Cardiac fibroblast (primary cell): ENCODE measurements at places on chromosomes 7 and 10.
A peak's percentile ranks its signal among the peaks of the same experiment; 100 is the strongest.

GRCh38 chr7:47568547-47568946 is 13.4 kb downstream of the TNS3 start:
- DNase-seq = no peak

DNA sequence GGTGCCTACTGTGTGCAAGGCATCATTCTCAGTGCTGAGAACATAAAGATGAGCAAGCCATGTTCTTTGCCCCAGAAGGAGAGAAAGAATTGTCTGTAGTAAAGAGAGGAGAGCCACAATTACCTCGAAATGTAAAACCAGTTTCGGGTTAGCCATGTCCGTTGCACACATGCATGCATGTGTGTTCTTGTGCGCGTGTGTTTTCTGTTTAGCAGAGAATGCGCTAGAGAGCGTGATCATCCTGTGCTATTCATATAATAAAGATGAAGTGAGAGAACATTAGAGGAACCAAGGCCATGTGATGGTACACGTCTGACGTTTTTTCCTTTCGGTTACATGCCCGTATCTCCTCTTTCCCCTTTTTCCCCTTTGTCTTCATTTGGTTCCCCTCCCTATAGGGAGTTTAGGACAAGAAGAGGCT is 158.2 kb downstream of the CELF2 start:
- no peak for DNase-seq

DNA sequence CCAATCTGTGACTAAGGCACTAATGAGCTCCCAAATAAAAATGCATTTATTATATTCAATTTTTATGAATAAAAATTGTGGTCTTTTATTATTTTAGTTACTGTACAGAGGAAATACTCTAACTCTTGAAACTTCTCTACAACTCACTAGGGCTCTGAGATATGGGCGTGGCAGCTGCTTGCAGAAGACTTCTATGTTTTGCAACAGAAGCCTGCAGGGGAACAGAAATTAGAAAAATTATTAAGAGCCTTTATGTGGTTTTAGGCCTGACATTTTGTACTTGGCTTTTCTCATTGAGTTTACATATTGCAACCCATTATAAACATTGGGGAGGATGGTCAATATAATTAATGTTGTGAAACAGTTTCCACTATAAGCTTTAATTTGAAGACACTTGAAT is 581.4 kb downstream of the TNS3 start:
- no peak for DNase-seq

- no peak for DNase-seq
Observed at GRCh38 chr7:30533886-30534285, 29.3 kb upstream of the GGCT start.

- DNase-seq = peak; percentile 62
Observed at GRCh38 chr7:37916673-37917660, at the start of gene SFRP4. TSS of gene SFRP4 (minus strand) at chr7:37916817. CDS start at chr7:37916537, 280 bp downstream.

DNA sequence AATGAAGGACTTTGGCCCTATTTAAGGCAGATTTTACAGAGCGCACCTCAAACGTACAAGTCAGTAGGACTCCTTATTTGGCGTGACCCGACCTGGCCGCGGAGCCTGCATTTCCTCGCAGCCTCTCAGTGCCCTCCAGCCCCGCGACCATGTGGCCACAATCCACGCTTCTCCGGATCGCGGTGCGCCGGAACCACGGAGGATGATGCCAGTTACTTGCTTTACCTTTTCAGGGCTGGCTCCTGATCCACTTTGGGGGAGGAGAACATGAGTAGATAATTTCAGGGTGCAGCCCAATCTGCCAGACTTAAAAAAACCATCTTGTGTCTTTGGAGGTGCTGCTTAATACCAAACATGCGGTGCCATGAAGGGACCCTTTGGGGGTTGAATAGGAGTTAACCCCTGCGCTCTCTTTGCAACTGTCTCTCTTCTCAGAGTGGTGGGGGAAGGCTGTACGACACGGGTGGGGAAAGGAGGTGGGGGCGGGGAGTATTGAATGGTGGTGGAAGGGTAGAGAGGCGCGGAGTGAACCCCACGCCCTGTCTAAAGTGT is 1.5 kb downstream of the FRAT1 start:
- DNase-seq = no peak

- DNase-seq = no peak
Observed at GRCh38 chr7:159200421-159200820, 55.8 kb upstream of the VIPR2 start.

GRCh38 chr7:151595702-151596350 is 76.1 kb upstream of the RHEB start:
- no peak for DNase-seq

DNA sequence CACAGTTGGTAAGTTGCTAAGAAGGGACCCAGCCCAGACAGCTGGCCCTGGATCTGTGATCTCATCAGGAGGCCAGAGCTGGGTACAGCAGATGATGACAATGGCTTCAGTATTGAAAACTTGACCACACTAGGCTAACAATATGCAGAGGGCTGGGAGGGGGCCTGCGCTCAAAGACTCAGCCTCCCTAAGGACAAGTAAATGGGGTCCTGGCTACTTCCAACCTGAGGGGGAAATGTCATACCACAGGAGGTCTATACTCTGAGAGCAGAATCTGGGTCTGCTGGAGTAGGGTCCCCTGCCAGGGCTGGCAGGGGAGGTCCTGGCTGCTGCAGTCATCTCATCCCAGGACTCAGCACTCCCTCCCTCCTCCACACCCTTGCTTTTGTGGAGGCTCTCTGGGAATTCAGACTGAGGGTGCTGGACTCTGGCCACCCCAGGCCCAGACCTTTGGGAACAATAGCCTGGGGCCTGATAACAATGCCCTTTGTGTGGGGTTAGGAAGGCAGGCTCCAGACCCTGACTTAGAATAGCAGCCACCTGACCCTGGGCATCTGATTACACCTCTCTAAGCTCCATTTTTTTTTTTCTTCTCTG is 1.4 kb downstream of the FXYD4 start:
- no peak for DNase-seq

DNA sequence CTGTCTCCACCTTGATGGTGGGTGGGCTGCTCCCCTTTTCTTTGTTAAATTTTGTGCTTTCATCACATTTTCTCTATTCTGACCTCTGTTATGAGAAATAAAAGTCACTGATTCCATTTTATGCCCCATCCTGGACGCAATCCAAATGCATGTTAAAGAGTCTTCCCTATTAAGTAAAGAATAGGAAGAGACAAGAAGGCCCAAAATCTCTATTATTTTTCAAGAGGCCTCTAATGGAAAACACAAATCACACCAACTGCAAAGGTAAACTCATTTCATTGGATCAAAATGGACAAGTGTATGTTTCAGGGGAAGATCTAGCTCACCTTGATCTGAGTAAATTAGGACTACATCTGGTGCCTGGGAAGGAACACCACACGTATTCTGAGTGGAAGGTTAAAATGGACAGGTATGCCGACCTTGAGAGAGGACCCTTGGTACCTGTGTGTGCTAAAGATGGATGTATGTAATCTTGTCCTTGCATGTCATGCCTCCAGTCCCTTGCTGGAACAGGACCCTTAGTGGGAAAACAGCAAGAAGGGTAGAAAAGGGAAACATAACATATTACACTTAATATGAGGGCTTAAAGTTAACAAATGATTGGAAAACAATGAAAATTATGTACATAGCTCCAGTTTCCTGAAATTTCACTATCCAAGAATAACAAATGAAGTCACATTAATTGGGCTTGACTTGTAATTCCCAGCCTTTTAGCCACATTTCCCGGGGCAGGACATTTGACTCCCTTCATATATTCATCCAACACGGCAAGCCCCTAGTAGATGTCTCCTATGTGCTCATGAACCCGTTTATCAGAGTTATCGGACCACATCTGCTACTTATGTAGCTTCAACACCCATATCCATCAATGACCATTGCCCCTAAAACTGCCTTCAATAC is 7.6 kb downstream of the IFIT2 start:
- no peak for DNase-seq

DNA sequence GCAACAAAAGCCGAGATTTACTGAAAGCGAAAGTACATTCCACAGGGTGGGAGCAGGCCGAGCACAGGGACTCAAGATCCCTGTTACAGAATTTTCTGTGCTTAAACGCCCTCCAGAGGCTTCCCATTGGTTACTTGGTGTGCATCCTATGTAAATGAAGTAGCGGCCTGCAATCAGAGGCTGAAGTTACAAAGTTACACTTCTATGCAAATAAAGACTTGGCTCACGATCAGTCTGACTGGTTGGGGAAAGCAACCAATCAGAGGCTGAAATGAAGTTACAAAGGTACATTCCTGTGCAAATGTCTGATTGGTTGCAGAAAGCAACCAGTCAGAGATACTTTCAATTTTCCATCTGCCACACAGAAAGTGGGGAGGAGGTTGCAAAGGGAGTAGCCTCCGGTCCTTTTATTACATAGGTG is 4.1 kb downstream of the ACBD7 start:
- DNase-seq = peak; percentile 98

DNA sequence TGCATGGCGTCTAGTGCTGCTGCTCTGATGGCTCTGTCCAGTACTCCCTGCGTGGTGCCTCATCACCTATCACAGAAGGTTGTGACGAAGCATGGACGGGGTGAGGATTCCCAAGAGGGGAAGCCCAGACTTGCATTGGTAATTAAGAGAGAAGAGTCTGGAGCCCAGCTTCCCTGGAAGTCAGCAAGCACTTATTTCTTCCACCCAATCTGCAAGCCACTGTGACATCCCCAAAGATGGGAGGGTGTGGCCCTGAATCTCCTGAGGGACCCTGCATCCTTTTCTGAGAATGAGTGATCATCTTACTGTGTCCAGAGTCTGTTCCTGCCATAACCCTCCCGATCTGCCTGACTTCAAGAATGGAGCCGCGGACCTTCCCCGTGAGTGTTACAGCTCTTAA is 166.7 kb downstream of the PTPN20 start:
- DNase-seq = no peak

DNA sequence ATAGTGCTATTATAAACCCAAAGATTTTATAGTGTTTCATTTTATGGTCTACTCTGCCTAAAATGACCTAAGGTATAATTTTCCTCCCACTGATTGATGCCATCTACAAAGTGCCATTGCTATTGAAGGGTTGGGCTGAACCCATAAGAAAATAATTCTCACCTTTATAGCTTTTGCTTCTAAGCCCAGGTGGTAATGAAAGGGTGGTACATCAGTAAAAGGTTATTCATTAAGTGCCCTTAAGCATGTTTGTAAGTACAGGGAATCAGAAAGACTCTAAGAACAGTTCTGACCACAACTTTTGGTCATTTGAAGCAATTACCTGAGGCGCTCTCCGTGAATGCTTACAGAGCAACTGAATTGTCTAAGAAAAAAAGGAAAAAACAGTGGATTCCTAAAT is 1247.3 kb downstream of the NXPH1 start:
- DNase-seq = no peak

- DNase-seq = no peak
Observed at GRCh38 chr10:92732958-92733357, 43.2 kb downstream of the HHEX start.

DNA sequence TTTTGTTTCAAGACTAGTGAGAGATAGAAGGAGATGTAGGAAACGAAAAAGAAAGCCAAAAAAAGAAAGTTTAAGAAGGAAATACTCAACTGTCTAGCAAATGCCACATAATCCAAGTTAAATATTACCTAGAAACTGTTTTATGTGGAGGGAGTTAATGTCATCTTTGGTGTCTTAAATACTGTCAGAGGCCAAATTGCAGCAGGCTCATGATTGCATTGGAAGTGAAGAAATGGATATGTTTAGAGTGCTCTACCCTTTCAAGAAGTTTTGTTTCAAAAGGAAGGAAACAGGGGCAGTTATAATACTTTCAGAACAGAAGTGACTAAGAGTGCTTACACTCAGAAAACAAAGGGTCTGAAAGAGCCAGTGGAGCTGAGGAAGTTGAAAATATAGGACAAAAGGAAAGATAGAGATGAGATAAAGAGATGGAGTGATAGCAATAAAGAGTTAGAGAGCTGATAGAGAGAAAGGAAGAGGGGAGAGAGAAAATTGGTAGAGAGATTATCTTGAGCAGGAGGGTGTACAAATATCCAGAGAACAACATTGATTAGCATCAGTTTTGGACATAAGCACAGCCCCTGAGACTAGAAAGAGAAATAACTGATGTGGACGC is 28.0 kb upstream of the GNAI1 start:
- DNase-seq = no peak

DNA sequence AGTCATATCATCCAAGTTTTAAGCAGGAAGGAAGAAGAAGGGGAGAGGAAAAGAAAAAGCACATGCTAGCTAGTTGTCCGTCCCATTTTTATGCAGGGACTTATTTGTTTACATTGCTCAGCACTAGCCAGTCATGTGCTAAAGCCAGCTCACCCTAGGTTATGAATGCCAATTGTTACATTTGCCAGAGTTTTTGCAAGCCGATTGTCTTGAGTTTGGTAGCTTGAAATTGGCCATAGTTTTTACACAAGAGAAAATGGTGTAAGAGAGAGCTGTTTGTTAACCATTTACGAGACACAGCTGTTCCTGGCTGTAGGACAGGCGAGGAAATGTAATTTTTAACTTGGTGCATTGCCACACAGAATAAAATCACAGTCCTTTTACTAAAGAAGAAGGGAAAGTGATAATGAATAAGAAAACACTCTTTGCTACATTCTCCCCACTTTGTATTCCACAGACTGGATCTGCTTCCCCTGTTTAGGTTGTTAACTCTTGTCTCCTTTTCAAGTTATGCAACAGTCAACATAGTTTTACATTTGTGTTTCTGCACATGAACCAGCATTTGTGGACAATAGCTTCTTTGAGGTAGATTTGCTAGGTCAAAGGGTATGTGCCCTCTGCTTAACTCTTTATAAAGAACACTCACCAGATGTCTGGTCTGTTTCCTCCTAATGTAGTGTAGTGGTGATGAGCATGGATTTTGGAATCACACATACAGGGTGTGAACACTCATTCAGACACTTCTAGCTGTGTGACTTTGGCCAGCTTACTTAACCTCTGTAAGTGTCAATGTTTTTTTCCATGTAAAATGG is 357.2 kb downstream of the LRMDA start:
- peak; percentile 43 for DNase-seq

GRCh38 chr10:31294558-31294957 is 24.5 kb upstream of the ZEB1 start:
- DNase-seq = no peak

DNA sequence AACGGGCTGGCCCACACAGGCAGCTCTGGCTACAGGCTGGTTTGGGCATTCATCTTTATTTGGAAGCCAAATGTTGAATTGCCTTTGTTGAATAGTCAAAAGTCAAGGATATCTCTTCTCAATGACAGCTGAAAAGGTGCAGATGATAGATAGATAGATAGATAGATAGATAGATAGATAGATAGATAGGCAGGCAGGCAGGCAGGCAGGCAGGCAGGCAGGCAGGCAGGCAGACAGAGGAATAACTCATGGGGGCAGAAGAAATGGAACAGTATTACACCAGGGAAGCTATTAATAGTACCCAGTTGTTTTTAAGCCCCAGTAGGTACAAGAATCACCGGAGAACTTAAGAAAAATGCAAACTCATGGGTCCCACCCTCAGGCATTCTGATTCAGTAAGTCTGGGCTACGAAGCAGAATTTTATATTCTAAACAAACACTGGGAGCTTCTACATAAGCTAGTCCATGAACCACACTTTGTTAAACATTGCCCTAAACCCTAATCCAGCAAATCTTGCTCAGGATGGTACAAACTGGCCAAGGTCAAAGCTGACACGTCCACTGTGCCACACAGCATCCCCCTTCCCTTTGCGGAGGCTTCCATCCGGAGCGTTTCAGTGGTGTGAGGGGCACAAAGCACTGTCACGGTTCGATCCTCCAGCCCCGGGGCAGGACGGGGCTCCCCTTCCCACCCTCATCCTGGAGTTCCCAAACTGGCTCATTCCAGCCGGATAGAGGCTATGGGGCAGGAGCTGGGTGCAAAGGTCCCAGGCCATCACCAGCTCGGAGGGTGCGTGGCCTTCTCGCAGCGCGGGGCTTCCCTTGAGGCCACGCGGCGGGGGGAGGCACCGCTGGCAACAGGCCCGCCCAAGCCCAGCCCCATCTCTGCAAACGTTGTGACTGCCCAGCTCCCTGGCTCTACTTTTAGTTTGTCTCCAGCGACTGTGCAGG is 6.7 kb downstream of the PRKAG2 start:
- no peak for DNase-seq

GRCh38 chr10:72322030-72322279 is 32.8 kb downstream of the DNAJB12 start:
- no peak for DNase-seq
